CD4-positive, CD25-positive, alpha-beta regulatory T cell (primary cell): ENCODE measurements at places on chromosomes 6 and 20.
A peak's percentile ranks its signal among the peaks of the same experiment; 100 is the strongest.

DNA sequence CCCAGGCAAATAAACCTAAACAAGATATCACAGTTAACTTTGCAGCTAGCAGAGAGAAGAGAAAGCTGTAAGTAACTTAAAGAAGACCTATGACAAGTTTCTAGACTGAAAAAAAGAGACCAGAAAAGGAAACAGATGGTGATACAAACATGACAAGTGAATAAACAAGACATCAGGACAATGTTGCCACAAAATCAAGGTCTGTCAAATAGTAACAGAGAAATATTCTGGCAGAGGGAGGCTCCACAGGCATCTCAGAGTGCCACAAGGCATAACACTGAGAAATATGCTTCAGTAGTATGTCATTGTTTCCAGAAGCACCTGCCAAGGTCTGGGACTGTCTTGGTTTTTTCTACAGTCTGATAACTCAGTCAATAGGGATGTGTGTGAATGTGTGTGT is 332.2 kb downstream of the KHDRBS2 start:
- DNase-seq: no peak

GRCh38 chr20:63317061-63317460 is 24.1 kb downstream of the COL20A1 start:
- DNase-seq: no peak

DNA sequence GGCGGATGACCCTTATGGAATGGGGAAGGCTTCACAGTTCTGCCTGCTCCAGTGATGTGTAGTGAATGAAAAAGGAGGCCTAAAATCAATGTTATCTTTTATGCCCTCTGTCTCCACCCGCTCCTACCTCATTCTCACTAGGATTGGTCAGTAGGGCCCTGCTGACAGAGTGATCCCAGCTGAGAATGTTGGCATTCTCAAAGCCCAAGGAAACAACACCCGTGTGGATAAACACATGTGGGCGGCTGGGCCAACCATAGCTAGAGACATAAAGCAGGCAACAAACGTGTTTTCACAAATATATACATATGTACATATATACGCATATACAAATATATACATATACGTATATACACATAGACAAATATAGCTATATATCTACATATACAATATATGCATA is 4.5 kb downstream of the RIPK1 start:
- no peak for DNase-seq

DNA sequence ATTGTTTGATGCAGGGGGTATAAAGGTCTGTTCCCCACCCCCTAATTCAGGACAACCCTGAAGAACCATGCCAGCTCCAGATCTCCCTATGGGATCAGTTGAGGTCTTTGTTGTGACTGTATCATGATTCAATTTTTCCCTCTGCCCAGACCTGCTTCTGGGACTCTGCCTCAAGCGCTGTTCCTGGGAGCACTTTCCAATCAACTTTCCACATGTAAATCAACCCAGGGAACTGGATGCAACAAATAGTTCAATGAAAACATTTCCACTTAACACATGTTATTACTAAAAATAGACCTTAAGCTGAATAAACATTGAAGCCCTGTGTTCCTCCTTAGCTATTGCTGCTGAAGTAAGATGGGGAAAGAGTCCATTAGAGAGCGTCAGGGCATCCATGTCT is 139.5 kb downstream of the C6orf58 start:
- DNase-seq: no peak

DNA sequence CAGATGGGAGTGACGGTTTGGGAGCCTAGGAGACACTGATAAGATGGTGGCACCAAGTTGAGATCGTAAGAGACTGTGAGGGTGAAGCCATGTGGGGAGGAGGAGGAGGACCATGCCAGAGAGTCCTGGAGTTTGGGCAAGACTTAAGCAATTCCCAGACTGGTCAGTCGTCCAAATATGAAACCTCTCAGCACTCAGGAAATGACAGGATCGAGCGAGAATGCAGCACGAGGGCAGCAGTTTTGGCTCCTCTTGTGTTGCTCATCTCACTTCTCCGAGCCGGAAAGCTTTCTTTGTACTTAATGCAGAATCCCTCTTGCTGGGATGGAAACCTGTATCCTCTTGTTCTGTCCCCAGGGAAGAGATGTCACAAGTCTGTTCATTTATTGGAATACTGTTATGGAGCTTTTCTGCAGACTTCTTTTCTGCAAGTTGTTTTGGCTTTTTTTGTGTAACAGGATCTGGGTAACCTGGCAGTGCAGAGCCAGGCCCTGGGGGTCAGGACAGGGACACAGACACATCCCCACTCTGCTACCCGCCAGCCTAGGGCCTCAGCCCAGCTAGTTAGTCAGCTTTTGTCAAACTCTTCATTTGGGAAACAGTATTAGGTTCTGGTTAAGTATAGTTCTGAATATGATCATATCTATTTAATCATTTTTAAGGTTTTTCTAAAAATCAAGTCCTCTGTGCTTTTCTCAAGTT is 34.3 kb downstream of the FNDC1 start:
- DNase-seq: no peak

GRCh38 chr20:53872081-53872541 is 198.3 kb downstream of the BCAS1 start:
- peak; percentile 61 for DNase-seq

- no peak for DNase-seq
Observed at GRCh38 chr20:4061987-4062386, 46.6 kb upstream of the RNF24 start.

DNA sequence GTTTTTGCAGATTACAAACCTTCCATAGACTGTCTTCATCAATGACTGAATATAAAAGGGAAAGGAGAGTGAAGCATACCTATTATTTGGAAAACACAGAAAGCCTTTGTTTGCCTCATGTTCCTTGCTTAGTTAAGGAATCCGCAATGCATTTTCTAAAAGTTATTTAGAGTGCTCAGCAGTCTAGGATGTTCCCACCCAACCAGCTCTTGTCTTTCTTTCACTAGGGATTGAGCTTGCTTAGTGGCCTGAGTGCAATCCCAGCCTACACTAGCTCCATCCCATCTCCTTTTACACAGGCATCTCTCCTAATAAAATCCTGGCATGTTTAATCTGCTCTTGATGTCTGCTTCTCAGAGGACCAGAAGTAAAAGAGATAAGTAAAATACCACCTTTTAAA is 850.5 kb upstream of the GJE1 start:
- DNase-seq: no peak

- no peak for DNase-seq
Observed at GRCh38 chr6:137489046-137490005, 4.9 kb downstream of the OLIG3 start.

DNA sequence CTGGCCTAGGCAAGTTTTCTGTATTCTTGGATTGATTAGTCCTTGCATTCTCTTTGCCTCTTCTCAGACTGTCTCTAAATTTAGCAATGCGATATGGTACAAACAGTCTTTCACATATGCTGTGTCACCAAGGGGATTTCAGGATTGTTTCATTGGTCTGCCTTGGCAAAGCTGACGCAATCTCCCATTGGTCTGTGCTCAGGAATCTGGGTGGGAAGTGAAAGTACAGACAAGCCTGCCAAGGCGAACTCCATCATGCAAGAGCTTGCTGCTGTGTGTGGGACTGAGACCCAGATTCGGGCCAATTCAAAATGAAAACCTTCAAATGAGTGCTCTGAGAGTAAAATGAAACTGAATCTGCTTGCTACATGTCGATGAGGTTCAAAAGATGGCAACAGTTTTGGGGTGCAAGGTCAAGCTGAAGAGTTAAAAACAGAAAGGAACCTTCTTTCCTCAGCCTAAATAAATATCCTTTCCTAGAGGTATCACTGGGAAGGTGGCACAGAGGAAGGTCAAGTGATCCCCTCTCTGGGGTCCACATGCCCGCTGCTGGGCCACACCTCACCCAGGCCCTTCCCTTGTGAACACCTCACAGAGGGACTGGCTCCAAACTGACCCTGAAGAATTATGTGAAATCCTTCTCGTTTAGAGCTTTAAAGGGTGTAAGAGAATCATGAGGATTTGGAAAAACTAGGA is 198.8 kb upstream of the PREP start:
- peak; percentile 54 for DNase-seq
